Fibroblast of lung (primary cell): ENCODE measurements at places on chromosomes 13 and 19.
A peak's percentile ranks its signal among the peaks of the same experiment; 100 is the strongest.

GRCh38 chr19:38920602-38921419 lies 8.8 kb upstream of the CCER2 start:
- DNase-seq: no peak

- peak; percentile 92 for DNase-seq
Observed at GRCh38 chr19:58559275-58560006, 1.0 kb upstream of the UBE2M start.

DNA sequence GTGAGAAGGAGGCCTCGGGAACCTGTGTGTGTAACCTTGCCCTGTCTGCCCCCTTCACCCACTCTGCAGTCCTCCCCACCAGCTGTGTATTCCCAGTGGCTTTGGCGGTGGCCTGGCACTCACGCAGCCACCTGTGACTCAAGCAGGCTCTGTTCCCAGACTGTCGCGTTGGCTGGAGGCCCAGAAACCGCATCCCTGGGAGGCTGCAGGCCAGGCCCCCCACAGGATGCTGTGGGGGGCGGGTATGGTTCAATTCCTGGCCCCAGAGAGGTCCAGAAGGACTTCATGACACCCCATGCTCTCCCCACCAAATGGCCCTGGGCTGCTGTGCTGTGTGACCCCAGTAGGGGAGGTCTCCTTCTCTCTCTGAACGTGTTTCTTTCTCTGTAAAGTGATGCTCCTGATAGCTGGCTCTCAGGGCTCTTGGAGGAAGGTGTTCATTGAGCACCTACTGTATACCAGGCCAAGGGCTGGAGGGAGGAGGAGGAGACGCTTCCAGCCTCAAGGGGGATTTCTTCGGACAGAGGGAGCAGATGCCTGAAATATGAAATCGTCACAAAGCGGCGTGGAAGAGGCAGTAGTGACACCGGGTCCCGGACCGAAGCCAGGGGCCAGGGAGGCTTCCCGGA lies 1.9 kb upstream of the LINGO3 start:
- DNase-seq: peak; percentile 54

GRCh38 chr19:20077791-20078463 lies at the start of gene ZNF90:
TSS of gene ZNF90 (plus strand) at chr19:20078000. CDS start at chr19:20078133, 133 bp downstream.
- peak; percentile 96 for DNase-seq

GRCh38 chr19:5017235-5017634 lies 48.3 kb downstream of the KDM4B start:
- no peak for DNase-seq
